ENCODE measurements at places on chromosomes 5 and 9.

- no peak for DNase-seq
Measured at GRCh38 chr5:107456281-107456715, 214.4 kb downstream of the EFNA5 start.

DNA sequence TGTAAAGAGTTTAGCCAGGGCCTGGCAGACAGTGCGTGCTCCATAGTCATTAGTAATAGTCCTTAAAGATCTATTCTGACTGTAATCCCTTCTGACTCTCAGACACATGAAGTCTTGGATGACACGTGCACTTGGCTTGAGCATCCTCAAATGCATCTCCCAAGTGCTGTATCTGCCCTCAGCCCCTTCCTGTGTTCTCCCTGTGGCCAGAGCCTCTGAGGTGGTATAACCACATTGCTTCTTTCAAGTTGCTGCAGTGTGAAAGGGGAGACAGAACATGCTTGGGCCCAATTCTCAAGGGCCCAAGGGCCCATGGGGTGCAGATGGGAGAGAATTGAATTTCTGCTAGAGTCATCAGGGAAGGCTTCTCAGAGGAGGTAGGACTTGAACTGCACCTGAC, 30.1 kb upstream of the HAND1 start:
- DNase-seq: no peak

DNA sequence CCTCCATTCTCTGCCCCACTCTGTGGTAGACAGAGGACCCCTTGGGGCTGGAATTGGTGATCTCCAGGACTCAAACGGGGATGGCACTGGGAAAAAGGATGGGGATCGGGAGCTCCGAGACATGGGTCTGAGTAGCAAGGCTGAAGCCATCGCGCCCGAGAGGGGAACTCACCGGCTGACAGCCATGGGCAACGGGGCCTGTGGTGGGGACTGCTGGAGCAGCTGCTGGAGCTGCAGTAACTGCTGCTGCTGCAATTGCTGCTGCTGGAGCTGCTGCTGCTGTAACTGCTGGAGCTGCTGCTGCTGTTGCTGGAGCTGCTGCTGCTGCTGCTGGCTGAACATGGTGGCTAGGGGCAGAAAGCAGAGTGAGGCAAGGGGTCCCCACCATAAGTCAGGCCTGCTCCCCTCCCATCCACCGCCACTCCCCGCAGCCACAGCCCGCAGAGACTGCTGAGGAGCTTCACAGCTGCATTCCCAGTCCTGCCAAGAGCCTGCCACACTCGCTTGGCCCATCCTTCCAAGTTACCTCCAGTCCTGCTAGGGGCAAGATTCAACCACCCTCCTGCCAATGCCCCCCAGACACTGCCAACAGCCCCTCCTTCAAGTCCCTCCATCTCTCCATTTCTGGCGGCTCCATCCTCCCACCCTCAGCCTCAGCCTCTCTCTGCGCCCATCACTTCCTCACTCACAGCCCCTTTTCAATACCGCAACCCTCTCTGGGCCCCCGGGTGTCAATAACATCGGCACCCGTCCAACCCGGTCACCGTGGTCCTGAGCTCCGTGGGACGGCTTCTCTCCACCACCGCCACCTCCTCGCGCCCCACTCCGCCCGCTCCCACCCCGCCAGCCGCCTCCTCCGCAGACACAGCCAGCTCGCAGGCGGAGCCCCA, 611 bp downstream of the CIZ1 start:
- DNase-seq: no peak

DNA sequence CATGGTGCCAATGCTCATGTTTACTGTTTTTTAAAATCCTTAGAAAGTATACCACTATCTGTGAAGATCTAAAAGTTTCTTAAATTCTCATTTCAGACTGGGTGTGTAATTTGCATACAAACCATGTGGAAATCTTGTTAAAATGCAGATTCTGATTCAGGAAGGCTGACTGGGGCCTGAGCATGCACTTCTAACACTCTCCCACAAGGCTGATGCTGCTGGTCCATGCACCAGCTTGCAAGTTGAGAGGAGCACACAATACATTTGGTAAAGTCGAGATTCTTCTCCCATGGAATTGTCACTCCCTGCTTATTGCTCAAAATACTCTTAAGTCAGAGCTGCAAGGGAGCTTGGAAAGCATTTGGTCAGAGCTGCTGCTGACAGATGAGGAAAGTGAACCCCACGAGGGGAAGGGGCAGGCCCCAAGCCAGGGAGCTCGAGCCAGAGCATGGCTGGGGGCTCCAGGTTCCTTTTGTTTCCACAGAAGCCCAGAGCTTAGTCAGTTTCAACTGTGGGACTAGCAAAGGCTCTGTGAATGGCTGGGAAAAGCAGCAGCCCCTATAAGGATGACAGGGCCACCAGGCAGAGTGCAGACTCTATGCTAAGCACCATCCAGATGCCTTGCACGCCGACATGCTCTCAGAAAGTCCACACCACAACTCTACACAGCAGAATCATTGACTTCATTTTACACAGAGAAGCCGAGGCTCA, 93.5 kb upstream of the HAND1 start:
- no peak for DNase-seq

- DNase-seq: no peak
Measured at GRCh38 chr9:13140843-13141592, 138.5 kb downstream of the MPDZ start.

- DNase-seq: peak; percentile 10
Measured at GRCh38 chr5:113336975-113337374, 97.8 kb downstream of the TSSK1B start.

GRCh38 chr9:95494416-95495371, 22.1 kb downstream of the PTCH1 start:
- DNase-seq: peak; percentile 68

DNA sequence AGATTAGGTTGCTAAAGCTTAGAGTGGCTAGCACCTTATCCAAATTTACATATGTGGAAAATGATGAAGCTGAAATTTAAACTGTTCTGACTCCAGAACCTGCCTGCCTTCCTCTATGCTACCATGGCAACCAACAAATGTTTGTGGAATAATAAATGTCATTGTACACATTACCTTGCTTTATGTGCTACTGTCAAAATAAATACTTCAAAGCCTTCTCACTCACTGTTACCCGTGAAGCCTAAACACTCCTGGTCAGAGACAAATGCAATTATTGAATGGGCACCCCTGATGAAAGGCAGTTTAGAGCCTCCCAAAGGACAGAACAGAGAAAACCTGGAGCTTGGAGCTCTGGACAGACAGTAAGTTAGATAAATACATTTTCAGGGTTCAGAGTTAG, 158.6 kb downstream of the FAM114A2 start:
- peak; percentile 21 for DNase-seq

GRCh38 chr9:34628656-34629490, at the start of gene ARID3C:
ARID3C (minus strand) TSS chr9:34629066; CDS start chr9:34628014, 1,052 bp downstream.
- peak; percentile 40 for DNase-seq

DNA sequence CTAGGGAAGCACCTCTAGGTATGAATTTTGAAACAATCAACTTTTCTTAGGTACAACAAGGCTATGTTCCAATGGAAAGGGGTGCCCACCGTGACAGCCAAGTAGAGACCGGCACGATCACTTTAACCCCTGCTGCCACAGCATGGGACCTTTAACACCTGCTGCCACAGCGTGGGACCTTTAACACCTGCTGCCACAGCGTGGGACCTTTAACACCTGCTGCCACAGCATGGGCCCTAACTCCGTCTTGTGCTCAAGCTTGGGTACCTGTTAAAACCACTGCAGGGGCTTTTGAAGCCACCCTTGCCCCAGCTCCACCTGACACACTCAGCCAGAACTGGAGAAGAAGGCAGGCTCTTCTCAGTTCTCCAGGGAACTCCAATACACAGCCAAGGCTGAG, 18.2 kb upstream of the MXD3 start:
- DNase-seq: no peak

DNA sequence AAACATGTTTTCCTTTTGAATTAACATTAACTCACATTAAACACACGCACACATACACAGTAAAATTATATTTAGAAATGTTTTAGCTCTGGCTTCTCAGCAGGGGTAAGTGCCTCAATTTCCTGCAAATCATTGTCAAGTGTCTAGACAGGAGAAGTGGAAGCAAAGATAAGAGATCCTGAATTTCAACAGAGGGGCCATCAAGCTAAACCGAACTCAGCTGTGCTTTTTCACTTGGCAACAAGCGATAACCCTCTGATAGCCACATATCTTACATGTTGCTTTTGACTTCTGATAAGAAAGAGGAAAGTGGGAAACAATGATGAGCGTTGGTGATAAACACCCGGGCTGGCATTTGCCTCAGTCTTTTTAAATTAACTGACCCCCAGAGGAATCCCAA, 79.7 kb upstream of the SPDL1 start:
- DNase-seq: no peak

GRCh38 chr9:119458068-119458467, 88.8 kb upstream of the BRINP1 start:
- no peak for DNase-seq

DNA sequence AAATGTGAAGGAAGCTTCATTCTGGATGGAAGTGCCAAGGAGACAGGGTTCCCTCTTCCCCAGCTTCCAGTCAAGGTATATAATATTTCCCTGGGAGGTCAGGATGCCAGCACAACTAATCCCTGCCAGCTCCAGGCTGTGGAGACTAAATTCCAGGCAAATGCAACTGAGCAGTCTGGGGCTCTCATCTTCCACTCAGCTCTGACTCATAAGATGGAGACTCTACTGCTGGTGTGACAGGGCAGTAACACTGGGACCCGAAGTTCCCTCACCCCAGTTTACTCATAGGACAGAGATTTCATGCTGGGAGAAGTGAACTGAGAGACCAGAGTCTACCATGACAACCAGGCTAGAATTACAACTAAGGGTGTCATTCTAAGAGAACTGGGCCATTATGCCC, 235.4 kb downstream of the FSTL4 start:
- DNase-seq: no peak

DNA sequence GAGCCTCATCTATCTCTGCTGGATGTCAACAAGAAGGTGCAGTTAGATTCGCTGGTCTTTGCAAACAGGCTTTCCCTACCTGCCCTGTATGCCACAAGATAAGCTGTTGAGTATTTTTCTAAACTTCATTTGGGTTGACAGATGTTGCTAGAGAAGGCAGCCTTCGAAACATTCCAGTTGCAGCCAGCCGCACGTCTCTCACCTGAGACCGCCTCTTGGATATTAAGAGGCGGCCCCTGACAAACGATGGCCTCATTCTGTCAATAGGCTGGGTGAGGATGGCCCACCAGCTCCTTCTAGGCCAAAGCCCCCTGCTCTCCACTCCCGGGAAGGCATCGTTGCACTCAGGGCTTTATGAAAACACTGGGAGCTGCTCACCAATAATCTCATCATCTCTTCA, 181.6 kb downstream of the DAB2IP start:
- no peak for DNase-seq

DNA sequence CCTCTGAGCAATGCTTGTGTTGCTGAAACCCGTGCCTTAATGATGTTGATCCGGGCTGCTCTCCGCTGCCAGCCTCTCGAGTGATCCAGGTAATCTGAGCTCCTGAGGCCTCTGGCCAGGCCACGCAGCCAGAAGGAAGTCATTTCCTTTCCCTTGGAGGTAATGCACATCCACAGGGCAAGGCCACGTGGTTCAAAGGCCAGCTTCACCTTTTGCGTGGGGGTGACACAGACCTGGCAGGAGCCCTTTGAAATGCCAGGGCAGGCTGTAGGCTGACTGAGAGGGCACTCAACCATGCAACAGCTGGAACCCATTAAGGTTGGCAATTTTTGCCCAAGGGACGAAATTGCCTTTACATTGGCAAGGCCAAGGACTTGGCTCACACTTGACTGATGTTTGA, 80.4 kb downstream of the LIX1 start:
- DNase-seq: peak; percentile 80

DNA sequence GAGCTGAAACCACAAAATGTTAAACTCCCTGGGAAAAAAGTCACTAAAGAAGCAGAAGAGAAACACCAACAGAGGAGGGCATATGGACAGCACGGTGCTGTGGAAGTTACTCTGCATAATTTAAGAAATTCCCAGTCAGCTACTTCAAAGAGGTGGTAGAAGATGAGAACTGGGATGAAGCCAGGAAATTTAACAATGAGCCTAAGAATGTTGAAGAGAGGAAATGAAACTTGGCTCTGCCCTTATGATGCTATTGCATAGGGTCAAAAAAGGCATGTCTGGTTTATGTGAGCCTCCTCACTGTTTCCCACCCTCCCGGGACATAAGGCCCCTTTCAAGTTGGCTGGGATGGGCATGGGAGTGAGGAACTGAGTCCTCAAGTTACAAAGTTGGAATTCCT, 25.4 kb upstream of the SNX18 start:
- no peak for DNase-seq

DNA sequence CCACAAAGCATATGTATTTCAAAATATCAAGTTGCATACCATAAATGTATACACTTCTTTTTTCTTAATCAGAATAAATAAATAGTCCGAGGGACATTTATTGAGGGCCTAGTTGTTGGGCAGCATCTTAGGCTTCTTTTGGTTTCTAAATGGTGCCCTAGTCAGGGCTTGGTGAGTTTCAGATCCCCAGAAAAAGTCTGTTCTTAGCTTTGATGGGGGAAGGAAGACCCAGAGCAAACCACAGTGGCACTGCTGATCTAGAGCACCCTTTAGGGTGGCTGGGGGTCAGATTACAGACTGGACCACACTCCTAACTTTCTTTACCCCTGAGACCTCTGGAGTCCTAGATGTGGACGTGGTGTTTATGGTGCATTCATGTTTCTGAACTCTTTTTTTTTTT, 97.8 kb downstream of the C9orf152 start:
- no peak for DNase-seq

- DNase-seq: no peak
Measured at GRCh38 chr9:87179553-87180340, 232.4 kb upstream of the GAS1 start.

DNA sequence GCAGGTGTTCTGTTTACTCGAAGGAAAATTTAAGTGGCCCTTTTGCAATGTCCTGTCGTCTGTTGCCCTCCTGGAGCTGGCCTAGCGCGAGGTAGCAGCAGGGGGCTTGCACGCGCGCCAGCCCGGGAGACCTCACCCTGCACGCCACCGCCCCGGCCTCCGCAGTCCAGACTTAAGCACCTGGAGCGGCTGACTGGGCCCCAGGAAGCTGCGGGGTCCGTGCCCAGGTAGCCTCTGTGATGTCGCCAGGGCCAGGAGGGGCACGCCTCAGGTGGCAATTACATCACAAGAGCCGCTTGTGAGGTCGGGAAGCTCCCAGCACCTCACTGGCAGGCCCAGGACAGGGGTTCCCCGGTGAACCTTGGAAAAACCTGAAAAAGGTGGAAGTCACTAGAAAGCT, at the start of gene SAXO1:
Gene SAXO1, minus strand, starts transcription at position 195 of the 400 bp plus-strand sequence. CDS start 301 bp downstream, outside the sequence.
- DNase-seq: no peak

- DNase-seq: no peak
Measured at GRCh38 chr5:128637031-128637430, 99.0 kb upstream of the FBN2 start.

DNA sequence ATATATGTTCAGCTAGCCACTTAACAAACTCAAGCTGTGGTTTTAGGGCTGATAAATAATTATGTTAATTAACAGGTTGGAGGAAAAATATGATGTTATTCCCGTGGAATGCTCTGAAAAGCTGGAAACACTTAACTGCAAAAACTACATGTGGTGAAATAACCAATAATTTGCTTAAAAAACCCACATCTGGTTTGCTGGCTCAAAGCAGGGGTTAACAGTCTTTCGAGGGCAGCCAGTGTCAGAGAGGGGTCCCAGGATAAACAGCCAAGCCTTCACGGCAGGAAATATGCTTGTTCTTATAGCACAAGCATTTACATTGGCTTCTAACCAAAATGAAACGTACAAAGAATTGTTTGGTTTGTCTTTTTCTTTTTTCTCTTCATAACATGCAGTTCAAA, 254.0 kb upstream of the GAS1 start:
- DNase-seq: no peak
